ENCODE measurements at places on chromosomes 3 and 15.

DNA sequence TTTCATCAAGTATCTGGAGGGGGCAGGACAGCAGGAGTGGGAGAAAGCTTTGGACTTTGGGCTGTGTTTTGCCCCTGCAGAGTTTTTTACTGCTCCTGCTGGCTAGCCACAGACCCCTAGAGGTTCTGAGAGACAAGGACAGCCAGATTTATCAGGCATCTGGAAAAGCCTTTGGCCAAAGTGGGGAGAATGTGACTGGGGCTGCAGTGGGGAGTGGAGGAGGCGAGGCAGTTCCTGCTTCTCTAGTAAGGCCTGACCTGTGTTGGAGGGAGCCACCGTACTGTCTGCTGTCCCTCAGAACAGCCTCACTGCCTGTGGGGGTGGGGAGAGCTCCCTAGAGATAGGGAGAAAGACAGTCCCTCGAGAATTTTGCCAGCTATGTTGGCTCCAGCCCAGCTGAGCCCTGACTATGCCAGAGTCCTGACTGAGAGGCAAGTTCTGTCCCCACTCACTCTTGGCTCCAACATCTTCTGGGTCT lies 2.2 kb downstream of the ALPK3 start:
- no peak for DNase-seq

- DNase-seq: no peak
Observed at GRCh38 chr15:57494581-57494980, 97.1 kb upstream of the MYZAP start.

DNA sequence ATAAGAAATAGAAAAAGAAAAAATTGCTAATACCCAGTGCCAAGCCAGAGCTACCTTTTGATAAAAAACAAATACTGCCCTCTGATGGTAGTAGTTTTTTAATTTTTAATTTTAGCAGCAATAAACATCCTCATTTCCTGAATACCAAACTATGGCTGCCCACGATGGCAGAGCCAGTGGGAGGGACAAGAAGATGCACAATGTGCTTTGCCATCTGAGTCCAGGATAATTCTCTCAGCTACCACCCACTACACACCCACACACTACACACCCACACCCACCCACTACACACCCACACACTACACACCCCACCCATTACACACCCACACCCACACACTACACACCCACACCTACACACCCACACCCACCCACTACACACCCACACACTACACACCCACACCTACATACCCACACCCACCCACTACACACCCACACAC lies 17.8 kb downstream of the CEP19 start:
- DNase-seq: no peak

DNA sequence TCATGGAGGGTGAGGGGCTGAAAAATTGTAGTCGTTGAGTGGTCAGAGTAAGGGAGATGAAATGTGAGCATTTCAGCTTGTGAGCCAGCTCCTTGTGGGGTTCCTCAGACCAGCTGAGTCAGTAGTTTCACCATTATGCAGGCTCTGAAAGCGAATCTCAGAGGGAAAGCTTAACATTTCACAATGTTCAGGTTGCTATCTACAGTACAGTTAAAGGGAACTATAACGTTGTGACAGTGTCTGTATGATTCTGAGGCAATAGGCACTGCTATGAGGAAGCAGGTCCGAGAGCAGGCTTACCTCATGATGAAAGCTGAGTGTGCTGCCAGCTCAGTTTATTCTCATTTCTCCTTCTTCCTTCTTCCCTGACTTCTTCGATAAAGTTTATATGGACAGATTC lies 469.6 kb downstream of the EDEM1 start:
- DNase-seq: no peak

DNA sequence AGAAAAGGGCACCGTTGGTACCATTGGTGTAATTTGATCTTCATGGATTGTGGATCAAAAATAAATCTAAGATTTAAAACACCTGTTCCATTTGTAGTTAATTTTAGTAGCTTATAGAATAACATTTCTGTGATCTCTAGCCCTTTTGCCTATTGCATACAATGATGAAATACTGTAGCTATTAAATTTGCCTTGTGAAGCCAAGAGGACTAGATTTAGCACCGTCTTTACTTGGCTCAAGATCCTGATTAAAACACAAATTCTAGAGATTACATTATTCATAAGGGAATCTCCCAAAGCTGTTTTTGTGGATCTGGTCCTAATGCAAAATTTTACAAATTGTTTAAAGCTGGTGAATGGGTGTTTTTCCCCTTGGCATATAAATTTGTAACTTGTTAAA lies 8.2 kb downstream of the TBC1D23 start:
- DNase-seq: no peak

DNA sequence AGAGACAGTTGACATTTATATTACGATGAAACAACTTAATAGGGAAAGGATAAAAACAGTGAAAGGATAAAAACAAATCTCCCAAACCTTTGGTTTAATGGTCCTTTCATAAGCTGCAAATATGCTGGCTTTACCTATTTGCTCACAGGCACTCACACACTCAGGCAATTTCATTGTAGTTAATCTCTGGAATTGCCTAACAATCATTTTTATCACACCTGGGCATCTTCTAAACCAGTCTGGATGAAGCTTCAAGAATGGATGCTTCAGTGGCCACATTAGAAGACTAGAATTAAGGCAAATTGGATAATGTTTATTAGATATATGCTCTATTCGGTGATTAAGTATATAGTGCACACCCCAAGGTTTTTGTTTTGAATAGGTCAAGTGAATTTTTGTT lies 13.5 kb downstream of the OSBPL10 start:
- DNase-seq: no peak

DNA sequence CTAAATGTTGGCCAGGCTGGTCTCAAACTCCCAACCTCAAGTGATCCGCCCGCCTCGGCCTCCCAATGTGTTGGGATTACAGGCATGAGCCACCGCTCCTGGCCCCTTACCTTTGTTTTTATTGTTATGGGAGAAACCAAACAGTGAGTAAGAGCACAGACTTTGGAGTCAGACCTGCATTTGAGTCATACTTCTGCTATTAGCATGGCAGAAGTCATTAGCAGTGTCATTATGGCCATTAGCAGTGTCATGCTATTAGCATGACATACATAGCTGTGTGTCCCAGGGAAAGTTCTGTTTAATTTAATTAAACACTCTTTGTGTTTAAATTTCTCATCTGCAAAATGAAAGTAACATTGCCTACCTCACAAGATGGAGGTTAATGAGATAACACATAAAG lies 54.8 kb downstream of the SQOR start:
- no peak for DNase-seq

GRCh38 chr3:189530822-189531221 lies 100.4 kb upstream of the TP63 start:
- no peak for DNase-seq

DNA sequence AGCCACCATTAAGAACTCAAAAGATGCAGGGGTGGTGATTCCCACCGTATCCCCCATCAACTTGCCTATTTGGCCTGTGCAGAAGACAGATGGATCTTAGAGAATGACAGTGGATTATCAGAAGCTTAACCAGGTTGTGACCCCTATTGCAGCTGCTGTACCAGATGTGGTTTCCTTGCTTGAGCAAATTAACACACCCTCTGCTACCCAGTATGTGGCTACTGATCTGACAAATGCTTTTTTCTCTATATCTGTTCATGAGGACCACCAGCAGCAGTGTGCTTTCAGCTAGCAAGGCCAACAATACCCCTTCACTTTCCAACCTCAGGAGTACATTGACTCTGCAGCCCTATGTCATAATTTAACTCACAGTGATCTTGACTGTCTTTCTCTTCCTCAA lies 8.6 kb upstream of the MCF2L2 start:
- no peak for DNase-seq

- no peak for DNase-seq
Observed at GRCh38 chr3:123352134-123352554, 96.7 kb downstream of the ADCY5 start.

DNA sequence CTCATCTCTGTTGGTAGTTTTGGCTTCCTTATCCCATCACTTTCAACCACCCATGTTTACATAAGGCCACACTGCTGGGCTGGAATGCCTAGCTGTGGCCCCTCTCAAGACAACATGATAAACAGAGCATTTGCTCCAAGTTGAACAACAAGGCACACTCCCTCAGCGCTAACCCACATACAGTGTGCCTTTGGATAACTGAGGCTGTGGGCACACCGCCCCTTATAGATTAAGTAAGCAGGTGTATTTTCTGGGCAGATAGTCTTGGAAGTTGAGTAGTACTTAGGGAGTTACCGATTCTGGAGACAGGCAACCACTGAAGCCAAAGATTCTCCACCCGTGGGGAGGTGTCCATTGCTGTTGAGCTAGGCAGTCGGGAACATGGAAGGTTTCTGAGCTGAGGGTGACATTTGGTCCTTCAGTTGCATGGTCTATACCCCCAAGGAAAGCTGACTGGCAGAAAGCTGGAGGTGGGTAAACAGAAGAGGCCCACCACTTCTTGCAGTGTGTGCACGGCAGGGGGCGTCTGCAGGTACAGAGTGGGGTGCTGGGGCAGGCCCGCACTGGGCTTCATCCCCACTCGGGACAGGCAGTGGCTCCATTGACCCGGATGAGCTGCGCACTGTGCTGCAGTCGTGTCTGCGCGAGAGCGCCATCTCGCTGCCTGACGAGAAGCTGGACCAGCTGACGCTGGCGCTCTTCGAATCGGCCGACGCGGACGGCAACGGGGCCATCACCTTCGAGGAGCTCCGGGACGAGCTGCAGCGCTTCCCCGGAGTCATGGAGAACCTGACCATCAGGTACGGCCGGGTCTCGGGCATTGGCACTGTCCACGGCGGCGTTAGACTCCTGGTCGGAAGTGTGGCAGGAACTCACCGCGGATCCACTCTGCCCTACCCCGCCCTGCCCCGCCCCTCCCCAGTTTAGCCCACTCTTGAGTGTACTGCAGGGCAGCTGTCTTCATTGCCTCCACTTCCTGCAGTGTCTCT lies 16.8 kb downstream of the NOX5 start:
- DNase-seq: no peak

- no peak for DNase-seq
Observed at GRCh38 chr15:69597061-69597592, 144.5 kb downstream of the RPLP1 start.

- DNase-seq: no peak
Observed at GRCh38 chr3:129654131-129654530, 47.7 kb upstream of the PLXND1 start.

DNA sequence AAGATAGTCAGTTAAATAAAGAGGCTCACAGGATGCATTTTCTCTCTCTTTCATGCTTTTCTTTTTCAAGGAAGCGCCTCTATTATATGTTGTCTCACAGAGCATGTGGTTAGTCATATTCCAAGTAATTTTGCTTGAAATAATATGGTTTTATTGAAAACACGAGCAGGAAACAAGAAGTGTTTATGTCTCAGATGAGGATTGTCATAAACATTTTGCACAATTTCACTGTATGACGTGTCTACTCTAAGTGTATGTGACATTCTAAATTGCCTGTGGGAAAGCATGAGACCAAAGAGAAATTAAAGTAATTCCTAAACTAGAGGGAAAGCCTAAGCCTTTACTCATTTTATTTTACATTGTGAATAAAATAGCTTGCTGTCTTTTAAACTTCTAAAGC lies 818.6 kb downstream of the EPHA3 start:
- no peak for DNase-seq

DNA sequence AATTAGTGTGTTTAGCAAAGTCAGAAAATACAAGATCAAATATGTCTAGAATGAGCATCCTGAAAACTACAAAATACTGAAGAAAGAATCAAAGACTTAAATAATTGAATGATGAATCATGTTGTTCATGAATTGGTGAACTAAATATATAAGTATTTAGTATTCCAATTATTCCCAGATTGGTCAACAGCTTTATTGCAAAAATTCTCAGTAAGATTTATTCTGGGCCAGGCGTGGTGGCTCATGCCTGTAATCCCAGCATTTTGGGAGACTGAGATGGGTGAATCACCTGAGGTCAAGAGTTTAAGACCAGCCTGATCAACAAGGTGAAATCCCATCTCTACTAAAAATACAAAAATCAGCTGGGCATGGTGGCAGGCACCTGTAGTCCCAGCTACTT lies 250.0 kb upstream of the NECTIN3 start:
- no peak for DNase-seq

GRCh38 chr3:13080591-13080990 lies 7.4 kb upstream of the IQSEC1 start:
- no peak for DNase-seq

DNA sequence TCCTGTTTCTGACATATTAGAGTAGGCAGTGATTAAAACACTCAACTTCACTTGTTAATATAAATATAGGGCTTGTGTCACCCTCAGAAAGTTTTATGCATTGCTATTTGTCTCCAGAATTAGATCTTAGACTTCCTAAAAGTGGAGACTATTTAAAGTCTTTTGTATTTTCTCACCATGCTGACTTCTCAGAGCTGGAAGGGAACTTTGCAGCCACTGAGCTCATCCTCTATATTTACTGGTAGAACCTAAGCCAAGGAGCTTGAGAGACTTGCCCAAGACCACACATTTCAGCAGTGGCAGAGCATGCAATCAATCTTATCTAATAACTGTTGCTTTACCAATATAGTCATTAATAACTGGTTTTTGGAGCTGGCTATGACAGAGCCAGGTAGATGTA lies 53.2 kb downstream of the STAC start:
- DNase-seq: no peak
